ENCODE measurements at places on chromosomes 3 and 15.

DNA sequence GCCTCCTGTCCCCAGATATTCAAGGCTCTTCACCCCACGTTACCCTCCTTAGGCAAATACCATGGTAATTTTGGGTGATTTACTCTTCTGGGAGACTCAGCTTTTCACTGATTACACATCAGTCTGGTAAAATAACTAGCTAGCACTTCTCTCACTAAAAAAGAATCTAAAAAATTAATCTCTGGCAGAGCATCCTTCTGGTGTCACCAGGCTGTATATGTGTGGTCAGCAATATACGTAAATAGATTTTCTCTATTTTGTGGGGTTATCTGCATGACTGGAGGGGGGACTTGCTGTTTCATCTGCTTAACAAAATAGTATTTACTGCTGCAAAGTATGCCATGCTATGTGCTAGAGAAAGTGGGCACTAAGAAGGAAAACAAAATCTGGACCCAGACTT, 45.1 kb downstream of the LRRC28 start:
- no peak for DNase-seq

DNA sequence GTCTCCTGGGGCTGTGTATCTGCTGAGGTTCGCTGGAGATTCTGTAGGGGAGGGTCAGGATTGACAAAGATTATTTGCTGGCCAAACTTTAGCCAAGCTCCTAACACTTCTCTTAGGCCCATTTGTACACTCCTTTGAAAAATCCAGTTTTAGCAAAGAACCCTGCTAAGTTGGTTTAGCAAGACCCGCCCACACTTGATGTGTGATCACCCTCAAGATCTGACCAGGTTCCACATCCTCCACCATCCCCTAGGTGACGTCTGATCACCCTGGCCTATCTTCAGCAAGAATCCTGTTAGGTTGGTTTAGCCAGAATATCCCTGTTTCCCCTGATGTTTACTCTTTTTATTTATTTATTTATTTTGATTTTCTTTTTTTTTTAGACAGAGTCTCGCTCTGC, 14.8 kb upstream of the SLC35G2 start:
- DNase-seq, result no peak

GRCh38 chr15:80490431-80490990, 86.3 kb downstream of the ARNT2 start:
- no peak for DNase-seq

DNA sequence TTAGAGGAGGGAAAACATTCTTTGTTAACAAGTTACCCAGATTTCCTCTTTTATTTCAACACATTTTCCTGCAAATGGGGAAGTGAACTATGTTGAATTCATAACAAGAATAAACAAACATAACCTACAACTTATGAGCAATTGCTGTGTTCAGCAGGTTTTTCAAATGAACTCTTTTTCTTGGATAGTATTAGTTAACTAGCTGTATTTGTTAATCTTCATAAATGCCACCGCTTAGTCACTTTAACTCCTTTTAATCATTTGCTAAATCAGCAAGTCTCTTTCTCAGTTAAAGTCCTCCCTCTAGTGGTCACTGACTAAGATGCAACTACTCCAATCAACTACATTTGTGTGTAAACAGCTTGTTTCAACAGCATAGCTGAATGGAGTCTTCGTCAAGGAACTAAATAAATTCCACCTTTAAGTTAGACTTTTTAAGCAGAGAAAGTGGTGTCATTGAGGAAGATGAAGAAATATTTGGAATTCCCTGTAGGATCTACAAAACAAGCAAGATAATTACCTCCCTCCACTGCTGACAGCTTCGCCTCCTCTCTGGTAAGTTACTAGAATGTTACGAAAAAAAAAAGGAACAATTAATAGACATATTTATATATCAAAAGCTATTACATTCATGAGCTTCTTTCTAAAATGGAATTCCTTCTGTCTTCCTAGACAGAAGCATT, 1122.0 kb downstream of the ROBO1 start:
- no peak for DNase-seq

- no peak for DNase-seq
Measured at GRCh38 chr3:42590989-42591756, 513 bp downstream of the SS18L2 start.

GRCh38 chr15:36601497-36601932, 22.1 kb downstream of the CDIN1 start:
- DNase-seq, result no peak

DNA sequence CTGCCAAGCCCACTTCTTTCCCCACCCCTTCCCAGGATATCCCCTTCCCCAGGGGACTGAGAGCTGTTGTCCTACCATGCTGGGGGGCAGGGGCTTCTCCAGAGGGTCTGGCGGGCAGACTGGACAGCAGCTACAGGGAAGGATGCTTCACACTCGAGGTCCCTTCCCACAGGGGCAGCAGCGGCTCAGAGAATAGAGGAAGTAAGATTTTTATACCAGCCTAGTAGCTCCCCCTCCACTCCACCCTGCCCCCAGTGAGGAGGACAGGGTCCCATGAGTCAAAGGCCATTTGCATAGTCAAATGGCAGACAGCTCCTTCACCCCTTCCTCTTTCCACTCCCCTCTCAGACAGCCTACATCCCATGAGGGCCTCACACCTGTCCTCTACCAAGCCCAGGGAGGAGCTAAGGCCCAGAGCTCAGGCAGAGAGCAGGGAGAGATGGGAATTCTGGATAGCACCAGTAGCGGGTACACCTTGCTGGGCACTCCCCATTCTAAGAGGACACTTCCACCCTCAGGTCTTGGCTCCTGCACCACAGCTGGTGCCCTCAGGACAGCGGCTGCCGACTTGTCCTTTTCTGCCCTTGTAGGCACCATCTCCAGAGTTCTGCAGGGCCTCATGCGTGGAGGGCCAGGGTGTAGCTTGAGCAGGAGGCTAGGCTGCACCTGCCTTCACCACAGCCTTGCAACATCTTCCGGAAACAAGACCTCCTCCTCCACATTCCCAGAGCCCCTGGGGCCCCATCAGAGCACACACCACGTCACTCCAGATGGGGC, at the start of gene TLR9:
Gene TLR9, minus strand, starts transcription at position 194 of the 777 bp plus-strand sequence. Its CDS starts 116 bp downstream, at position 78.
- DNase-seq, result no peak

DNA sequence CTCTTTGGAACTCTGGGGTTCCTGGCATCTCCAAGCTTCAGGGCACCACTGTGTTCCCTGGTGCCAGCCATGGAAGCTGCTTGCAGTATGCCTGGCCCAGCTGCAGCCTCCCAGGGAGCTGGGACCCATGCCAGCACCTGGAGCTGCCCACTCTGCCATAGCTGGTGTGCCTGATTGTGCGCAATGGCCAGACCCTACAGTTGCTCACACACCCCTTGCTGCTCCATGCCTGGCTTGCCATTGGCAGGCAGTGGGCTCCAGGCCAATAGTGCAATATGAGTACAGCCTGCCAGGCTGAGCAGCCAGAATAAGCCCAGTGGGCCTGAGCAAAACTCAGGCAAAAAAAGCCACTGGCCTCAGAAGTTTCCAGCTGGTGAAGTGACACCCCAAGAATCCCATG, 43.8 kb upstream of the LRRFIP2 start:
- DNase-seq, result no peak

GRCh38 chr15:78651007-78651406, 10.0 kb upstream of the CHRNB4 start:
- DNase-seq, result no peak

- no peak for DNase-seq
Measured at GRCh38 chr3:58005669-58006068, 2.6 kb upstream of the FLNB start.

- no peak for DNase-seq
Measured at GRCh38 chr3:197854596-197855343, 63.7 kb downstream of the LRCH3 start.

DNA sequence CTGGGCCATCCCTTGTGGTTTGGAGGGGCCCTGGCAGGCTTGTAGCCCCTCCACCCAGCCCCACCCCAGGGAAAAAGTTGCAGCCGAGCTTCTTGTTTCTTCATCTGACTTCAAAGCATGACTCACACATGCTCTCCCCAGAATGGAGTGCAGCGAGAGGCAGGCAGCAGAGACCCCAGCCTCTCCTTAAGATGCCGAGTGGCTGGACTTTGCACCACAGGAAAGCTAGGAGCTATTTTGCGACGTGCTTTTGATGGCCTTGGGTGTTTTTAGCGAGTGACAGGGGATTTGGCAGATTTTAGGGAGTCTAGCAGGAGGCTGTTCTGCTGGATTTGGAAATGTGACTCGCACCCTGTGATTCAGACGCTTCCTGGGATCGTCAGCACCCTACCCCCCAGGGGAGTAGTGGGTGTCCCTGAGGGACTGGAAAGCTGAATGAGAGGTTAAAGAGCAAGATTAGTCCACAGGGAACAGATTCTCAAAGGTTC, 14.2 kb downstream of the BAHD1 start:
- DNase-seq, result no peak

GRCh38 chr3:69823743-69824142, 84.5 kb downstream of the MITF start:
- DNase-seq, result no peak

GRCh38 chr3:110181226-110181625, 843.9 kb upstream of the DPPA4 start:
- DNase-seq, result no peak

DNA sequence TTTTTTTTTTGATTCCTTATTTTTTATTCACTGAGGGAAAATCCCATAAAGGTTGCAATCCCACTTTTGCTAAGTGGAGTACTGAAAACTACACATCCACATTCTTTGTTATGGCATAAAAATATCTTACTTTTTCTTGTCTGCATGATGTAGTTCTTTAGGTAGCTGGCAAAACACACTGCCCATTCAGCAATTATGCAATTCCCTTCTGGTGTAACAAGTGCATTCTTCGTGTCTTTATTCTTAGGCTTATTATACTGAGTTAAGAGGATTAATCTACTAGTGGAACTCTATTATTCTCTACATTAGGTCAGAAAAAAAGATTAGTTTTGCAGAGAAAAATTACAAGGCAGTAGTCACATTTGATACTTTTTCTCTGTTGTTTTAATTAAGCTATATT, 403.8 kb upstream of the GBE1 start:
- DNase-seq, result no peak

DNA sequence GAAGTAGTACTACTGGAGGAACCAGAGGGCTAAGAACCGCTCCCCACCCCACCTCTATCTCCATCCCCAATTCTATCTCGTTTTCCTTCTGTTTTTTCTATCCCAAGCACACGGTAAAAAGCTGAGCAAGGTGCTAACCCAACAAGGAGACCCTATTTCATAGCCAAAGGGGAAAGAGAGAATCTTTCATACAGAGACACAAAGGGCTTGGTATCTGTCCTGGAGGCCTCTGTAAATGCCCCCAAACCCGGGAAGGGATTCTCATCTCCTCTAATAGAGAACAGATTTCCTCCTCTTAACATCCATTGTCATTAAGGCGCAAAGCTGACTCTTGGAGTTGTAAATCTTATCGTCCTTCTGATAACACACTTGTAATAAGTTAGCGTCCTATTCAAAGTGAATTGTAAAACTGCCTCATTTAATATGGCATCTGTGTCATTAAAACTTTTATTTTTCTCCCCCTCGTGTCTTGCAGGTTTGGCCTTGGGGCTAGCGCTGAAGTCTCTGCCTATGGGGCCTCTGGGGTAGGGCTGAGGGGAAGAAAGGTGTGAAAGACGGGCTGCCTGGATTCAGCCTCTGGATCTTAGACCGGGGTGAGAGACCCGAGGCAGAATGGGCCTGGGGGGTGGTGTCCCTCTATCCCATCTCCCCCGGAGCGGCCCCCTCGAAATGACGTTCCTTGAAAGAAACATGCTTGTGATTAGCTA, 12.1 kb downstream of the NR2F2 start:
- no peak for DNase-seq

DNA sequence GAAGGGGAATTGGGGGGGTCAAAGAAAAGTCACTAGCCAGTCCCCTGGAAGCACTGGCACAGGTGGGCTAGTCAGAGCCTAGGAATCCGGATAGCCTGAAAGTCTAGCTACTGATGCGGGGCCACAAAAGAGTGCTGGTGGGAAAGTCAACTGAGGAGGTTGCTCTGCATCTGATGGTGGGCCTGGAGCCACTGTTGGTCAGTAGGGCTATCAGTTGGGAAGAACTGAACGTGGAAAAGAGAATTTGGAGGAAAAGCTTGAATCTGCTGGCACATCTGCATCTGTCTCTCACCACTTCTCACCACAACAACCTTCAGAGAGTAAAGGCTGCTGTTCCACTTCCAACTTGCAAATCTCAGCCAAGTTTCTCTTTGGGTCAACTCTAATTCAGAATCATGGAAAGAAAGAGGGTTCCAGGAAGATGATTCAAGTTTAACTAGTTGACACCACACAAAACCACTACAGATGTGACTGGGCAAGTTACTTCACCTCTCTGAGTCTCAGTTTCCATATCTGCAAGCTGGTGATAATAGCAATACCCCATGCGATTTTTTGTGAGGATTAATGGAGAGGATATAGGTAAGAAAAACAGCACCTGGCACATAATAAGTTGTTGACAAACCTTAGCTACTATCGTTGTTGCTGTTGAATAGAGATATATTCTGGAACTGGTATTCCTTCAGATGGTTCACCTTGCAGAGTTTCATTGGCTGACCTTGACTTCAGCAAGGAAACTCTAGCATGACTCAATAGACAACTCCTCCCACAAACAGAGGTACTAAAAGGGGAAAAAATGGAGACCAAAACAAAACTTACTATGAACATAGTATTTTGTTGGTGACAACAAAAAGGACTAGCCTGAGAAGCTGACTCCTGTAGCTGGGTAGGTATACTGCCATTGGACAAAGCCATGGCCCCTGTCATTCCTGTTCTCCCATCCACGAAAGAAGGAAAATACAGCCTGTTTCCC, 280.2 kb upstream of the STT3B start:
- no peak for DNase-seq

DNA sequence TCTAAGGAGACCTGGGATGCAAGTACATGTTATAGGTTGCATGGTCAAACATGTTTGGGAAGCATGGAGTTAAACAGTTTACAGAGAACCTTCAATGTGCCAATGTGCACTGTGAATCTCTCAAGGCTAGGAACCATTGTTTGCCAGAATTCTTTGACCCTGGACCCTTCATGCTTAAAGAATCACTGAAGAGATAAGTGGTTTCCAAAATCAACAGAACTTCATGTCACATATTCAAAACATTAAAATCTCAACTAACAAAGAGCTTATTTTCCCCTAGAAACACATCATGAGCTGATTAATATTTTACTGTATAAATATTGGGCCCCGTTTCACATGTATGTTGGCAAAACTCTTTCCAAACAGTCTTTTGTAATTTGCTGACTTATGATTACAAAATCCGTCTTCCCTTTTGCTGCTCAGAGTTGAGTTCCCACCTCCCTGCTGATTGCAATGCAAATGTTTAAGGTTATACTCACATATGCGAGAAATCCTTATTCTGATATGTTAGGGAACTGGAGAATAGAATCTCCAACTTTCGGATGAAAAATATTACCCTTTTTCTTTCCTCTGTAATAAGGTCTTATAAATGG, 380.2 kb downstream of the DIPK2A start:
- no peak for DNase-seq

GRCh38 chr15:95265419-95265997, 1034.1 kb downstream of the MCTP2 start:
- DNase-seq, result no peak

- DNase-seq, result no peak
Measured at GRCh38 chr3:55091381-55092225, 163.7 kb upstream of the LRTM1 start.

- no peak for DNase-seq
Measured at GRCh38 chr3:55481744-55482495, 5.2 kb downstream of the WNT5A start.

- no peak for DNase-seq
Measured at GRCh38 chr3:31661286-31661685, 128.6 kb downstream of the STT3B start.

GRCh38 chr15:31840849-31841476, 189.4 kb upstream of the CHRNA7 start:
- no peak for DNase-seq

- peak; percentile 75 for DNase-seq
Measured at GRCh38 chr15:90266061-90266431, 574 bp downstream of the NGRN start.

All from caudate nucleus (tissue), 63 donors.